Hematopoietic multipotent progenitor cell treated with erythropoietin and hydrocortisone succinate and interleukin-3 and kit ligand, for 8 days (in vitro differentiated cells): ENCODE measurements at places on chromosomes 7 and 10.

- DNase-seq = no peak
Observed at GRCh38 chr10:29807163-29807806, 172.5 kb upstream of the SVIL start.

GRCh38 chr7:129665013-129665401 lies 53.5 kb downstream of the NRF1 start:
- DNase-seq = no peak

- DNase-seq = no peak
Observed at GRCh38 chr7:12504149-12504548, 66.4 kb upstream of the SCIN start.

DNA sequence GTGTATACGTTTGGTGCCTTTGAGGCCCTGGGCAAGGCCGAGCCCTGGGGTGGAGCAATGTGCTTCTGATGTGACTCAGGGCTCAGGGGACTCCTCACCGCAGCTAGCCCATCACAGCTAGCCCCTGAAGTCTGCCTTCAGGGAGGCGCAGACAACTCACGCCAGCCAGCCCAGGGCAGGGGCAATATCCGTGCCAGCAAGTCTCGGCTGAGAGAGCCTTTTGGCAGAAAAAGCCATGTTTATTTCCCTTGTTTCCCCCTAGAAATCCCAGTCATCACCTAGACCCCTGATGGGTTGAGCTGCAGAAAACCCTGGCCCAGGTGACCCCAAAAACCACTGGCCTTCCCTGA lies 90.4 kb downstream of the CHST15 start:
- no peak for DNase-seq

GRCh38 chr7:28054531-28055160 lies 125.9 kb downstream of the JAZF1 start:
- DNase-seq = no peak

GRCh38 chr10:10045765-10046028 lies 972.0 kb upstream of the CELF2 start:
- no peak for DNase-seq

GRCh38 chr7:50718876-50719275 lies 63.8 kb downstream of the GRB10 start:
- DNase-seq = no peak

GRCh38 chr10:48194830-48195229 lies 79.7 kb downstream of the FRMPD2 start:
- DNase-seq = no peak

DNA sequence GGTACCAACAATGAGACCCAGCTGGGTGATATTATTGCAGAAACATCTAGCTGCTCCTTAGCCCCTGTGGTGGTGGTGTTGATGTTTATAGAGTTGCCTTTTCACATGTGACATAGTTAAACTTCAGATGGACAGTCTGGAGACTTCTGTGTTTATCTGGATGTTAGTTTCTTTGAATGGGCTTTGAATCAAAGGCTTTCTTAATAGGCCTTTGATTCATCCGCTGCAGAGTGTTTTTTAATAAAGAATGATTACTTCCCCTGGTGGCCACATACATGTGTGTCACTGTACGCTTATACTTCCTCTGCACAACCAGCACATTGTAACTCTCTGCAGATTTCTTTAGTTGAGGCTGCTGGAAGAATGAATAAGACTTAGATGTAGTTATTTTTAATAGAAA lies 221.0 kb downstream of the DYNC1I1 start:
- DNase-seq = no peak

- DNase-seq = no peak
Observed at GRCh38 chr7:34313289-34313688, 344.7 kb upstream of the NPSR1 start.

GRCh38 chr7:139743967-139744767 lies 33.6 kb downstream of the HIPK2 start:
- DNase-seq = no peak

DNA sequence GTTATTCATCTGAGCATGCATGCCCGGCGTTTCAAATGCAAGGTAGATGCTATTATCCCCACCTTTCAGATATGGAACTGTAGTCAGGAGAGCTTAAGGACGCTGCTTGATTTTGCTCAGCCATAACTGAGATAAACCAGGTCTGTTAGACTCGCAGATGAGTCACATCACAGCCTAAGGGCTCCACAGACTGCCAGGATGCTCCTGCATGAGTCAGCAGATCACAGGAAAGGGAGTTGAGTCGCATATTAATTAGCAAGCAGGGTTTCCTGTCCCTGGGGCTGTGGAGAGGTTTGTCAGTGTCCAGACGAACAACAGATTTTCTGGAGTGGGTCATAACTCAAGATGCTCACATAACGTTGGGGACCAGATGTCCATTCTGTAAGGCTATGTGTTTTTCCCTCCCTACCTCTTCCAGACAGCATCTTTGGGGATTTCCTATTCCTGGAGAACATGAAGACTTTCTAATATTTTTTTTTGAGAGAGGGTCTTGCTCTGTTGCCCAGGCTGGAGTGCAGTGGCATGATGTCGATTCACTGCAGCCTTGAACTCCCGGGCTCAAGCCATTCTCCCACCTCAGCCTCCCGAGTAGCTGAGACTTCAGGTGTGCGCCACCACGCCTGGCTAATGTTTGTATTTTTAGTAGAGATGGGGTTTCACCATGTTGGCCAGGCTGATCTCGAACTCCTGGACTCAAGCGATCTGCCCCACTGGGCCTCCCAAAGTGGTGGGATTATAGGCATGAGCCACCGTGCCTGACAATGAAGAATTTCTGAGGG lies 36.7 kb downstream of the PFKFB3 start:
- DNase-seq = peak; percentile 87

DNA sequence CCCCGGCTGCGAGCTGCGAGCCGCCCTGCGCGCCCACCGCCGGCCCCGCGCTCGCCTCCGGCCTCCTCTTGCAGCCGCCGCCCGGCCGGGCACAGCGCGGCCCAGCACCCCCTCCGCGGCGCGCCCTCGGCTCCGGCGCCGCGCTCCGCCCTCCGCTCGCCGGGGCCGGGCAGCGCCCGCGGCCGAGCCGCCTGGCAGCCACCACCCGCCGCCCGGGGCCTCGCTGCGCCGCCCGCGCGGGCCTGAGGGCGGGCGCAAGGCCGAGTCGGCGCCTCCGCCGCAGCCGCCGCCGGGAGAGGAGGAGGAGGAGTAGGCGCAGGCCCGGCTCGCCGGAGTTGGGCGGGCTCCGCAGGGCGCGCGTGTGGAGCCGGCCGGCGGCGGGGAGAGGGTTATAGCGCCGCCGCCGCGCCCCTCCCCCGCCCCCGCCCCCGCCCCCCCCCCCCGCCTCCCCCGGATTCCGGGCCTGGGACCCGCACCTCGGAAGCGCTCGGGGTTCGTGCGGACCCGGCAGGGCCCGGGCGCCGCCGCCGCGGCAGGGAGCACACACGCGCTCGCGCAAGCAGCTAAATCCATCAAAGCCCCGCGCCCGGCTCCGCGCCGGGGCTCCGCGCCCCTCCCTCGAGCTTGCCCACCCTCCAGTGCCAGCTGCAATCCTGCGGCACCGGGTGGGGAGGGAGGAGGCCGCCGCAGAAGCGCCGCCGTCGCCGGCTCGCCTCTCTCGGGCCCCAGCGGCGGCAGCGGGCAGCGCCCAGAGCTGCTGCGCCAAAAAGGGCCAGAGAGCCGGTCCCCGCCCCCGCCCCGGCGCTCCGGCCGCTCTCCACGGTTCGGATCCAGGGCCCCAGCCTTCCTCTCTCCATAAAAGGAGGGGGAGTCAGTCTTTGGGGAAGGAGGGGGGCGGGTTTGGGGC lies at the start of gene PDGFA:
Gene PDGFA (minus strand): TSS at position 363 of the 907 bp plus-strand sequence. CDS start 845 bp downstream, outside the sequence.
- DNase-seq = peak; percentile 42

- peak; percentile 82 for DNase-seq
Observed at GRCh38 chr7:2956526-2957368, 86.9 kb downstream of the CARD11 start.

GRCh38 chr7:121882731-121883130 lies 9.8 kb downstream of the PTPRZ1 start:
- no peak for DNase-seq

DNA sequence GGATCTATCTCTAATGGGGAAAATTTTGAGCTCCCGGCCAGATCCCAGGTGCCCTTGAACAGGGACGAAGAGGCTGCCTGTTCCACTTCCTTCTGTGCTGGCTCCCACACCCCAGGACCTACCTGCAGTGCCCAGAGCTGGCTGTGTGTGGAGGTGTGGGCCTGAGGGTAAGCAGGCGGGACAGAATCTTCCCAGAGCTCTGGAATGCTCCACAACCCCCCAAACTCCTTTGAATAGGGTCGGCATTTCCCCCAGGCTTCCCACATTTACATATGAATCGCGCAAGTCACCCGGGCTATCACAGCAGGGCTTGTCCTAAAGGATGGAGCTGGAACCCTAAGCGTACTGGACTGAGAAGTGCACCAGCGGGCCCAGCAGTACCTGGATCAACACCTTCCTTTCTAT lies 95.9 kb downstream of the DNMBP start:
- DNase-seq = no peak

DNA sequence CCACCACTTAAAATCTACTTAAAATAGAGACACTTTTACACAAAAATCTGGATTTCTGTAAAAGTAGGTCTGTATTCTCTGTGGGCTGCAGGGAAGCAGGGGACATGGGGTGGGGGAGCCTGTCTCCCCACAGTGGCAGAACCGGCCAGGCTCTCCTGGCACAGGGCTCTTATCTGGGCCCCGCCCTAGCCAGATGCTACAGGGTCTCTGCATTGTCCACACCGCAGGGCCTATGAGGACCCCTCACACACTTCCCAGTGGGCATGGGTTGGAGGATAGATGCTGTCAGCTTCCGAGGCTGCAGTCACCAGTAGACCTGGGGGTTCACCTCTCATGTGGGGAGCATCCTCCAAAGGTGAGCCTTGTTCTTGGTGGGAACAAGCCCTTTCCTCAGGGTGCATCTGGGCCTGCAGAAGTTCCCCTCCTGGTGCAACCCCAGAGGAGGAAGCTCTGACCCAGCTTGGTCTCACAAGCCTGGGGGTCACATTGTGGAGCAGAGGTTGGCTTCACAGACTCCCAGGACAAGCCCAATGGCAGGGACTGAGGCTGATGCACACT lies 15.4 kb upstream of the MYL7 start:
- no peak for DNase-seq

- no peak for DNase-seq
Observed at GRCh38 chr10:30439931-30440330, 5.9 kb downstream of the MAP3K8 start.

DNA sequence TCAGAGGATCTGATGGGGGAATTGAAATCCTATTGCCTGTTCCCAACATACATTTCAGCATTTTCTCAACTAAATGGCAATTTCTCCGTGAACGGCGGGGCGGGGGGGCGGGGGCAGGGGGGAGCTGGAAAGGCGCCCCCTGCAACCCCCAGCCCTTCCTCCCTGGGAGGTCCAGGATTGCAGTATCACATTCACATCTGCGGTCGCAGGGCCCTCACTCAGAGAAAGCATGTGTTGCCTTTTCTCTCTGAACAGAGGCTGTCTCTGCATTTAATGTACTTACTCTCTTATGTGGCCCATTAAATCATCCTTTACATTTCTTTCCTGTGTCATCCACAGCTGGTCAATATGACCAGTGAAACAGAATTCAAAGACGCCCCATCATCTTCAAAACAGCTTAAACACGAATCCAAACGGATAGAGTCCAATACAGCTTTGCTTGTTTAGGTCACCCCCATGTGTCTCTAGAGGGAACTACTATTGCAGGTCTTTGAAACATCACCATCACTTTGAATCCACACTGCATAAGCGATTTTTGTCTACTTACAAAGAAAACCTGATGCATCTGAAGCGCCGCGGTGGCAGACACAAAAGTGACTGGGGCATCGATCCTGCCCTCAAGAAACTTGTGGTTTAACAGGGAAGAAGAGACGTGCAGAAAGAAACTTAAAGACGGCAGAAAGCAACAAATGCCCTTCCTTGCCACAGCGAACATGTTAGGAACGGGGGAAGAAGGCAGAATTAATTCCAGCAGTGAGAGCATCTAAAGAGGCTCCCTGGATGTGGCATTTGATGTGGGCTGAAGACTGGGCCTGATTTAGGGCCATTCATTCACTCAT lies 17.0 kb upstream of the ECHDC3 start:
- peak; percentile 80 for DNase-seq

DNA sequence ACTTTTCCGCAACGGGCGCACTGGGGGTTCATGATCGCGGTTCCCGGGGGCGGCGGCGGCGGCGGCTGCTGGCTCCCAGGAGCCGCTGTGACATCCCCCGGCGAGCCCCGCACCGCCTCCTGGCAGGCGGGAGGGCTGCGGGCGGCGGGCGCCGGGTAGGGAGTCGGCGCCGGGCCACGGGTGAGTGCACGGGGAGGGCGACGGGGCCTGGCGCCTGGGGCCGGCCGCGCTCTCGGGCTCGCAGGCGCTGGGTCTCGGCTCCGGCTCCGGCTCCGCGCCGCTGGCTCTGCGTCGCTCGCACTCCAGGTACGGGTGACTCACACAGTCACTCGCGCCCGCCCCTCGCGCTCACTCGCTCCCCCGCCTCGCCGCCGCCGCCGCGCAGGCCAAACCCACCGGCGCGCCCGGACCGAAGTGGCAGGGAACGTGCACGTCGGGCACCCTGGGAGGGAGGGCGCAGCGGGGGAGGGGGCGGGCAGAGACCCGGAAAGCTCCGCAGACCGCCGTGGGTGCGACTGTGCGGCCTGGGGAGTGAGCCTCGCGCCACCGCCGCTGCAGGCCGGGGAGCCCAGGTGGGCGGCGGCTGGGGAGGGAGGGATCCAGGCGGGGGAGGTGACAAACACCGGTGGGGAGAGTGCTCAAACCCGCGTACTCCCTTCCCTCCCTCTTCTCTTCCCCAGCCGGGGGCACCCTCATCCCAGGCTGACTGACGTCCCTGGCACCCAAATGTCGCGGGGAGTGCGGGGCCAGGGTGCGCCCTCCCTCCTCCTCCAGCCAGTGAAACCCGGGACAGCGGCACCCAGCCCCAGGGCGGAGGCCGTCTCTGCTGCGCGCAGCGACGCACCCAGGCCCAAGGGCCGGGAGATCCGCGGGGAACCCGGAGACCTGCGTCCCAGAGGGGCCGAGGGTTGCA lies 276.9 kb upstream of the NEBL start:
- DNase-seq = no peak

- DNase-seq = peak; percentile 61
Observed at GRCh38 chr7:14457568-14458453, 444.7 kb downstream of the DGKB start.

GRCh38 chr7:114084472-114085312 lies 165.9 kb upstream of the PPP1R3A start:
- DNase-seq = no peak

- no peak for DNase-seq
Observed at GRCh38 chr7:135282561-135283254, 49.1 kb downstream of the STRA8 start.

DNA sequence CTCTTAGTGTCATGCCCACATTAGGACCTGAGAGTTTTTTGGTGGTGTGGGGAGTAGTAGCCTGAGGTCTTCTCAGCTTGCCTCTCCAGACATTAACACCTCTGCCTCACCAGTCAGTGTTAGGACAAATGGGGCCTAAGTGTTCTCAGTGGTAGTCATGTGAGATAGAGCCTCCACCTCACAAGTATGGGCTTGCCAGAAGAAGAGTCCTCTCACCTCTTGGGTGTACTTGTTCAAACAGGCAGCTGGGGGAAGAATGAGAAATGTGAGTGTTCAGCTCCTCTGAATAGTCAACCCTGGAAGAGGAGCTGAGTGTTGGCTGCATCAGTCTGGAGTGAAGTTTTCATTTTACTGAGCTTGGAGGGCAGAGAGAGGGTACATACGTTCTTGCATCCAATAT lies 464.6 kb downstream of the POM121L12 start:
- DNase-seq = no peak

GRCh38 chr10:96998329-96998888 lies 166.3 kb downstream of the LCOR start:
- DNase-seq = peak; percentile 25
